Transverse colon (tissue), 4 donors: ENCODE measurements at places on chromosomes 3 and 15.

- no peak for DNase-seq
Measured at GRCh38 chr3:86967062-86967461, 23.9 kb downstream of the VGLL3 start.

DNA sequence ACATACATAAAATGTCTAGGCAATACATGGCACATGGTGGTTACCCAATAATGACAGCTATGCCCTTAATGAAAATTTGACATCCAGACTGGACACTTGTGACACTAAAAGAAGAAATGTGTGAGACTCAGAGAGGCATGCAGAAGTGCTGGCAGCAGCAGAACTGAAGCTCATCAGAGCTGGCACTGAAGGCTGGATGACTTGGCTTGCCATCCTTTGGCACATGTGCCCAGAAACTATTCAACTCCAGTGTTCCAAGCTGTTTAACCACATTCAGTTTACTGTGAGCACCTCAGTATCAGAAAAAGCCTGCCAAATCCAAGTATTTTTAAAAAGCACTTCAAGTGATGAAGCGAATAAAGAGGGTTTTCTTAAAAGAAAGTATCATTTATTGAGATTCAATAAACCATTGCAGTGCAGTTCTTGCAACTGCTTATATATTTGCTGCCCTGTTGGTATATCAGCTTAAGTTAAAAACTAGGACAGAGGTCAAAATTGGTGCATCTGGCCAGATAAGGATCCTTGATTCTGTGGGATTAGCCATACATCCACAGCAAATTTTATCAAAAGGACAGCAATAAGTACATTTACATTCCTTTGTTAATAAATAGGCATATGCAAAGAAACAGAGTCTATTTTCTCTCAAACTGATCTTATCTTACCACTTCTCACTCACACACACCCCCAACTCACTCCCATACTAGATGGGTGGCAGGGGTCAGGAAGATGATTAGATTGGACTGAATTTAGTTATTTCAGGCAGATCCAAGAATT is 15.8 kb downstream of the IGSF11 start:
- DNase-seq: no peak

GRCh38 chr15:28012231-28012630 is 86.9 kb downstream of the OCA2 start:
- DNase-seq: no peak

GRCh38 chr3:95272781-95273180 is 1209.9 kb downstream of the NSUN3 start:
- no peak for DNase-seq

GRCh38 chr3:124168271-124168670 is 176.3 kb upstream of the ROPN1 start:
- DNase-seq: no peak

- no peak for DNase-seq
Measured at GRCh38 chr15:65666257-65666656, 44.5 kb downstream of the SLC24A1 start.
